ENCODE measurements at places on chromosomes 2 and 18. TPM values are rescaled to one million over a fixed set of nuclear protein-coding genes. Genes with fewer than 3 reads are reported as not detected.
A peak's percentile ranks its signal among the peaks of the same experiment; 100 is the strongest.

LOXHD1 gene
- 0.17 TPM for total RNA-seq

CD28 gene
- total RNA-seq, result not detected

C1GALT1C1L gene
- not detected for total RNA-seq

DPP10 gene
- total RNA-seq, result 26.3 TPM

HOXD9 gene
- not detected for total RNA-seq

PRKD3 gene
- total RNA-seq, result 50.9 TPM

CYS1 gene
- total RNA-seq, result 0.04 TPM

MOGAT1 gene
- total RNA-seq, result 0.94 TPM

MCEE gene
- 8.4 TPM for total RNA-seq

TEKT4 gene
- total RNA-seq, result not detected

SCYGR8 gene
- not detected for total RNA-seq

C2orf81 gene
- total RNA-seq, result 4.6 TPM

DNA sequence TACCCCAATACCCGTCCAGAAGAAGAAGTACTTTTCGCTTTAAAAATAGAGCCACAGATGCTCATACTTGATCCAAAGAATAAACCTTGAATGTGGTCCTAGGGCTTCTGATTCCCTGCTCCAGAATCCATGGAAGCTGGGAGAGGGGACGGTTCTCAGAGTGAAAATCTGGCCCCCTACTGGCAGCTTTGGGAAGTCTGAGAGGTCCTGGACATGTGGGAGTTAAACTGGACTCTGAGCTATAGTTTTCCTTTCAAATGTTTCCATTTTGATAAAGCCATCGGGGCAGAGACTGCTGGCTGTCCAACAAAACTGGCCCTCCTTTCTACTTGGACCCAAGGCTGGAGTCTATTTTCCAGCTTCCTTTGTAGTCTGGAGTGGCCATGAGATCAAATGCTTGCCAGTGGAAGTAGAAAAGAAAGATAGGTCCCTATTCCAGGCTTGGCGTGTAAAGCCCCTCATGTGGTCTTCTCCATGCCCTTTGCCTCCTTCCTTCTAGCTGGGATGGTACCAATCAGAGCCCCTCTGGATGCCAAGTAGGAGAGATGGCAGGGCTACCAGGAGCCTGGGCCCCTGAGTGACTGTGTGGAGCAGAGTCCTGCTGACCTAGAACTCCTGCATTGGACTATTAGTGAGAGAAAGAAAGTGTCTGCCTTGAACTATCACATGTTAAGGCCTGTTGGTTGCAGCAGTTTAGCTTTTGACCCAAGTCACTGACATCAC, 37.7 kb upstream of the TBC1D8 start:
- DNase-seq, result peak; percentile 89

DNA sequence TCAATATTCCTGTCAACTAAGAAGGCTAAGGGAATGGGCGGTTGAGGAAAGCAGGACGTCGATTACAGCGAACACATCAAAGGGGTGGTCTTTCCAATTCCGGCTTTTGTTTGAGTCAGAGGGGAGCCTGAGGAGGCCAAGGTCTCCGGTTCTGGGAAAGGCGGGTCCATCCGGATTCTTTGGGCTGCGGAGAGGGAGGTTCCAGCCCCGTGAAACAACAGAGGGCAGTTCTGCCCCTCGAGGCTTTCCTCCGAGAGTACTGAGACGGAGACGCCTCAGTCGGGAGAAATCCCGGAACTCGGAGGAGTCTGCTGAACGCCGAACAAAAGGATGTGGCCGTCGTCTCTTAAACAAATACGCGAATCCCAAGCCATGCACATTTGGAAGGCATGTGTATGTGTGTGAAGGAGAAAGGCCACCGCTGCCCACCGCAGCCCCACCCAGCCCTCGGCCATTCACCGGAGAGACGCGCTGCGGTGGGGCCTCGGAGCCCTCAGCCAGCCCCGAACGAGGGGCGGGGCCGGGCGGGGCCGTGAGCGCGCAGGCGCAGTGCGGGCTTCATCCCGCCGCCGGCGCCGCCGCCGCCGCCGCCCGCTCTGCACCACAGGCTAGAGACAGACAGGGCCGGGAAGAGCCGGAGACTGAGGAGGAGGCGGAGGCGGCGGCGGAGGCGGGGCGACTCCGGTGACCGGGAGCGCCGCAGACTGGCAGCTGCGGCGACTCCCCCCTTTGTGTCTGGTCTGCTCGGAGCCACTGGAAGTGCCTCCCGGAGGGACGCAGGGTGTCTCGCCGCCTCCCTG, at the start of gene BMPR2:
Gene BMPR2 (plus strand): TSS at position 719 of the 800 bp plus-strand sequence. CDS start 1,148 bp downstream, outside the sequence.
- DNase-seq, result peak; percentile 93

DNA sequence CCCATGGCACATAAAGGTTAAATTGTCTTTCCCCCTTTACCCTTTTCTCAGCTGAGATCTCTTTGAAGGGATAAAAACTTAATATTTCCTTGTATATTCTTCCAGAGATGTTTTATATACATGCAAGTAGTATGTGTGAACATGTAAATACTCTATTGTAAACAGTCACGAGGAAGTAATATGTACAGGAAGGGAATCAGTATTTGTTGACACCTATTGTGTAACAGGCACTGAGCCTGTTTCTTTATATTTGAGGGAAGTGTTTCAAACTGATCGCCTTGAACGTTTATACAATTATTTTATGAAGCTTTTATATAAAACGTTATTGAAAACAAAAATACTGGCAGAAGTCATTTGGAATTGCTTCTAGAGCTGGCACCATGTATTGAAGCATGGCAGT, 13.2 kb downstream of the RALBP1 start:
- DNase-seq, result no peak

GRCh38 chr18:21047126-21047525, 64.5 kb downstream of the ROCK1 start:
- DNase-seq, result no peak

DNA sequence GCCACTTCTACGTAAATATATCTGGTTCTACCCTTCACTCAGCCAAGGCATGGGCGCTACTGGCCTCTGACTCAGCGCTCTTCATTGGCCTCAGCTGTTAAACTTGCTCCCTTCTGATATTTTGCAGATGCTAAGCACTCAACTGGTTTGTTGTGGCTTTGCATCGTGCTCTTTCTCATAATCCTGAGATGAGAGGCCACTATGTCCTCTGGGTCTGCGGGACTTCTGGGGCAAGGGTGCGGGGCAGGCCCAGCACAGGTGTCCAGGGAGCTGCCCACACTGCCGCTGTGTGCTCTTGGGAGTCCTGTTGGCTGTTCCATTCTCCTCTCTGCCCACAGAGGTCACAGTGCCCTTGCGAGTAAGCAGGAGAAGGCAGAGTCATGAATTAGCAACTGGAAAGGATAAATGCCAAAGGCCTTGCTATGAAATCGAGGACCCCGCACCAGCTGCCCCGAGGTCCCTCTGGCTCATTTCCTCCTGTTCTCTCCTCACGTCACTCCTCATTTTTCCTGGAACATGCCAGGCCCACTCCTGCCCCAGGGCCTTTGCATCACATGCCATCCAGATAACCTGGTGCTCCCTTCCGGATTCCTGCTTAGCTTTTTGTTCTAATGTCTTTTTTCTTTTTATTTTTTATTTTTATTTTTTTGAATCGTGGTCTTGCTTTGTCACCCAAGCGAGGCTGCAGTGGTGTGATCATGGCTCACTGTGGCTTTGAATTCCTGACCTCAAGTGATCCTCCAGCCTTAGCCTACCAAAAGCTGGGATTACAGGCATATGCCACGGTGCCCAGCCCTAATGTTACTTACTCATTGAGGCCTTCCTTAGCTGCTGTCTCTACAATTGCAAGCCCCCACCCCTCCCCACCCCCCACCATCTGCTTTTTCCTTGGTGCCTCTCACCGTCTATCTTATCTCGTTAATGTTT, 34.9 kb upstream of the MAT2A start:
- no peak for DNase-seq

GRCh38 chr2:60906395-60906794, 25.0 kb downstream of the REL start:
- DNase-seq, result no peak

- DNase-seq, result no peak
Measured at GRCh38 chr2:24508878-24509277, 17.8 kb downstream of the NCOA1 start.

GRCh38 chr2:216139884-216140283, 30.7 kb downstream of the XRCC5 start:
- DNase-seq, result peak; percentile 64

- no peak for DNase-seq
Measured at GRCh38 chr2:26216587-26216986, 27.8 kb downstream of the HADHA start.

GRCh38 chr18:42525905-42526304, 570.9 kb downstream of the PIK3C3 start:
- DNase-seq, result no peak

DNA sequence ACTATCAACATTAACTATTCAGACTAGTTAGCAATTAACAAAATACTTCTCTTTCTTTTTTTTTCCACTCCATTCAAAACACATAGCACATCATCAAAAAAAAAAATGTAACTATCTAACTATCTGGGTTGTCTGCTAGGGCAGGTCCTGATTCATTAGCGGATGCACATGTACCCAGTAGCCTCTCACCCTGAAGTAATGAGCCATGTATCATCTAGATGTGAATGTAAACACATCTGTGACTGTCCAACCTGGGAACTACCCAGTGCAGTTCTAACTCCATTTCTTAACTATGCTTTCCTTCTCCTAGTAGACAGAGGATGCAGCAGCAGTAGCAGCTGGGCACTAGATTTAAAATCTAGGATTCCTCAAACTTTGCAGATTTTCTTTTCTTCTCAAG, 183.1 kb upstream of the PIK3C3 start:
- no peak for DNase-seq

DNA sequence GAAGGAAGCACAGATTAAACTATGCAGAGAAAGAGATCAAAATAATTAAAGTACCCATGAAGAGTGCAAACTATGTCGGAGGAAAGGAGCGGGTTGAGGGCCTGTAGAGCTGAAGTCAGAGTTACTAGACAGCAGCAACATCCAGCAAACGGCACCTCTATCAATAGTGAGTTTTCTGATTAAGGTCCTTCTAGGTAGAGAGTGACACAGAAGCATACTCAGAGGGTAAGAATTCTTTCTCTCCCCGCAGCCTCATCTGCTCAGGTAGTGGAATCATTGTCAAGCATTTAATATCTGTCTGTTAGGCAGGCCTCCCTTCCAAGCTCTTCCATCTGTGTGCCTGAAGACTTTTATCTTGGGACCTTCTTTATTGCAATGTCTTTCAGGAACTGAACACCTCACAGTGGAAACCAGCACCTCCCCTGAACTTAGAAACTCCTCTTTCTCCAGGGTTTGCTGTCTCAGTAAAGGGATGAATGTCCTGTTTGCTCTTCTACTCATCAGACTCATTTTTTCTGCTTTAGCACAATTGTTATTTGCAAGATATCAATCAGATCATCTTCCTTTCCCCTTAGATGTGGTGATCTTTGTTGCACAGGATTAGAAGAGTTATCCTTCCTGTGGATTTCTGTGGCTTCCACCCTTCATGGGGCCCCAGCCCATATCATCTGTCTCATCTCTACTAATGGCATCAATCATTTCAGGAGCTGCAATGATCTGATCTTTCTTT, 28.8 kb downstream of the SP140 start:
- DNase-seq, result no peak

DNA sequence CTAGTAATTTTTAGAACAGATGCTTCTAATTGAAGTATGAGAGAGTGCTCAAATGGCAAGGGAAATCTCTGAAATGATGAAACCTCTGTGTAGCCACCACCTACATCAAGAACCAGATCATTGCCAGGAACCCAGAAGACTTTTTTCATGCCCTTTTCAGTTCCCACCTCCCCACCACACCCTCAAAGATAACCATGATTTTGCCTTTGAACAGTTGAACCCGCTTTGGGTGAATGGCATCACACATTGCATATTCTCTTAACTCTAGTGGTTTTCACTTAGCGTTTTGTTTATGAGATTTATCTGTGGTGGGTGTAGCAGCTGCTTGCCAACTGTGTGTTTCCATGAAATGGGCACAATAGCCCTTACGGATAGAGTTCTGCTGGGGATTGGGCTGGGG, 142.9 kb upstream of the HDAC4 start:
- DNase-seq, result no peak

DNA sequence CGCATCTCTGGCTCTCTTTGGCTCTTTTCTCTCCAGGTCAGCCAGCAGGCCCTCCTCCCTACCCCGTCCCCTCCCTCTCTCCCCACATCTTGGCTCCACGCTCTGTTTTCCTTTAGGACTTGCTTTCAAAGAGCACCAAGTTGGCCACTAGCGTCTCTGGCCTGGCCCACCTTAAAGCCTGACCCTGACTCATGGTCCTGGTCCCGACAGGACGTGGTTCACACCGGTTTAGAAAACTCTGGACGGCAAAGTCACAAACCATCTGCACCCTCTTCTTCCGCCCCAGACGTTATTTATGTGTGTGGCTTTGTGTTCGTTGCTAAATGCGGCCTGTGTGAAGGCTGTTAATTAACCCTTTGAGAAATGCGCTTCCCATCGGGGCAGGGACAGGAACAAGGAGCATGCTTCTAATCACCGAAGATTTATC, 169.0 kb upstream of the HAAO start:
- peak; percentile 30 for DNase-seq

DNA sequence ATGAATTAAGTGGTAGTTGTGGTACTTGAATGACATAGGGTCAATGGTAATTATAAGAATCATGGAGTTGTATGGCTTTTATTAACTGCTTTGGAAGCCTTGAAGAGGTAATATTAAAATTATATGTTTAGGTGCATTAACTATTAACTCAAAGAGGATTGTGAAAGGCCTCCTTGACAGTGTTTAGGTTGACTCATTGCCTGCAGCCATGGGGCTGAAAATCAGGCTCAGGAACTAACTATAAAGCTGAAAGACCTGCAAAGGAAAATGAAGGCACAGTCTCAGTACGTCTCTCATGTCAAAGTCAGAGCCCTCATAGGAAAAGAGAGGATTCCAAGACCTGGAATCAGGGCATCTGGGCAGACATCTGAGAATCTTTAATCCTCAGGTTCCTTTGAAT, 31.0 kb downstream of the CACNB4 start:
- DNase-seq, result no peak

- no peak for DNase-seq
Measured at GRCh38 chr18:56907771-56908170, 239.1 kb upstream of the BOD1L2 start.

DNA sequence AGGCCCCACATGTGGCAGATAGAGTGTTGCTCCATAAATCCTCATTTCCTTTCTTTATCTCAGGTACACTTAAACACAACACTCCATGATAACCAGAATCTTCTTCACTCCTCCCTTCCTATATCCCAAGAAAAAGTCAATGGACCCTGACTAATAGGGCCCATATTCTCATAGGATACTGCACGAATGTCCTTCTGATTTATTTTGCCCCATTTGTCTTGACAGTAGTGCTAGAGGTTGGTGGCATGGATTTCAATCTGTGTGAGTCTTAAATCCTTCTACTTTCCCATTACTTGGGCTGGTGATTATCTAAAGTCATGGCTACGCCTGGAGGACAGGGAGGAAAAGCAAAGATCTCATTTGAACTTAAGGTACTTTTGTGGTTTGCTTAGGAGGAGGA, 156.0 kb downstream of the ACOXL start:
- no peak for DNase-seq

- no peak for DNase-seq
Measured at GRCh38 chr18:78643004-78643403, 336.6 kb upstream of the SALL3 start.

GRCh38 chr18:25873833-25874232, 216.6 kb downstream of the SS18 start:
- no peak for DNase-seq

GRCh38 chr18:55166260-55166598, 207.0 kb upstream of the CCDC68 start:
- DNase-seq, result no peak

- no peak for DNase-seq
Measured at GRCh38 chr2:85111819-85112281, 21.3 kb upstream of the TCF7L1 start.
